ENCODE measurements at places on chromosomes 6 and 20. TPM values are rescaled to one million over a fixed set of nuclear protein-coding genes. Genes with fewer than 3 reads are reported as not detected.

DNA sequence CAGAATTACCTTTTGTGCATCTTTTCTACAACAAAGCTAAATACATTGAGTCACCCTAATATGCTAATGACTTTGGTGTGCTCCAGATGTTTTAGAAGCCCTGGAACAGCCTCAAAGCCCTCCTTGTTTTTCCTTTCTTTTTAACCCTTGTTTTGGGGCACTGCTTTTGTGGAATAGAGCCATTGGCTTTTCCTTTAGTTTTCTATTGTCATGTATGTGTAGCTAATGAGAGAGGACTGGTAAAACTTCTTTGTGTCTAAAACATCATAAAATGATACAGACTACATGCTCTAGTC is 158.8 kb downstream of the JARID2 start:
- peaks cover 78% of the 10 kb centered on the region for H3K4me1 ChIP-seq
- H3K36me3 ChIP-seq: peaks cover 12% of the 10 kb centered on the region
- no peaks in the 10 kb centered on the region for H3K27me3 ChIP-seq
- DNase-seq: no peak

Gene TMEM74B
- total RNA-seq: 1.9 TPM

DNA sequence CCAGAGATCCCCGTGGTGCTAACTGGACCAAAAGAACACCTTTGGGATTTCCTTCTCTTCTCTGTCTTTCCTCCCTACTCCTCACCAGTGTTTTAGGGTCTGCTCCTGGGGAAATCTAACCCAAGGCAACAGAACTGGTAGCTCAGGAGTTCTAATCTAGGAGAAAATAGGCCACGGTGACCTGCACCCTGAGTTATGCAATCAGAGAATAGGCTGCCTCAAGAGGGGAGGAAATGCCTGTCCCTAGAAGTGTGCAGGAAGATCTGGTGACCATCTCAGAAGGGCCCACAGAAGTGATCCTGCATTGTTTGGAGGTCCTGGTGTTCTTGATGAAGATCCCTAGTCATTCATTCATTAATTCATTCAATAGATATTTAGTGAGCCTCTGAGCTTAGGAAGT is 3.4 kb downstream of the ETV7 start:
- H3K4me1 ChIP-seq: peaks cover 45% of the 10 kb centered on the region
- H3K36me3 ChIP-seq: peaks cover 8% of the 10 kb centered on the region
- no peak overlapping the region for H3K27ac ChIP-seq
- H3K27me3 ChIP-seq: peaks cover 15% of the 10 kb centered on the region

Gene HUS1B
- total RNA-seq: 2.1 TPM

- no peak overlapping the region for H3K4me3 ChIP-seq
- no peak overlapping the region for H3K27ac ChIP-seq
- peaks cover 32% of the 10 kb centered on the region for H3K4me1 ChIP-seq
- no peak for DNase-seq
These were observed 119.1 kb downstream of the GMDS start for GRCh38 chr6:2126351-2126750.

Gene PACSIN1
- not detected for total RNA-seq

Gene HRH3
- total RNA-seq: not detected

DNA sequence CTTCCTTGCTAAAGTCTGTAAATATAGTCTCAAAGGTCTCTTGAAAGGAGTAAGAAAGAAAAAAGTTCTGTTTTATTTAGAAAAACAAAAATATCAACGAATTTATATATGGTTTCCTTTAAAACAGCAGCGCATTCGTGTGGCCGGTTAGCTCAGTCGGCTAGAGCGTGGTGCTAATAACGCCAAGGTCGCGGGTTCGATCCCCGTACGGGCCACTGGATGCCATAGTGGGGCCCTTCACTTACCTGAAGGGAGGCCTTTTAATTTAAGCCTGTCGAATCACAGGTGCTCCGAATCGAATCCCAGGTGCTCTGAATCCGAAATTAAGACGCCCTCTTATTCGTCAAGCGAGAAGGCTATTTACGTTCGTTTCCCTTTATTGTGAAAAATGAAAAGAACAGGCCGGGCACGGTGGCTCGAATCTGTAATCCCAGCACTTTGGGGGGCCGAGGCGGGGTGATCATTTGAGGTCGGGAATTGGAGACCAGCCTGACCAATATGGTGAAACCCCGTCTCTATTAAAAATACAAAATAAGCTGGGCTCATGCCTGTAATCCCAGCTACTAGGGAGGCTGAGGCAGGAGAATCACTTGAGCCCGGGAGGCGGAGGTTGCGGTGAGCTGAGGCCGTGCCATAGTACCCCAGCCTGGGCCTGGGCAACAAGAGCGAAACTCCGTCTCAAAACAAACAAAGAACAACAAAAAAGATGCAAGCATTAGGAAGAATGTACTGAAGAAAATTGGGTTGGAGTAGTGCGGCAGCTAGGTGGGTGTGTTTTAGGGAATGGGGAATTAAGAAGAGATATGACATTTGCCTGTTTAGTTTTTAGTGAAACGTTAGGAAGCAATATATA is 195.8 kb upstream of the ZNF184 start:
- peak overlapping the region; percentile 67 for H3K4me3 ChIP-seq
- H3K4me1 ChIP-seq: peaks cover 41% of the 10 kb centered on the region
- H3K27me3 ChIP-seq: peaks cover 66% of the 10 kb centered on the region
- peaks cover 6% of the 10 kb centered on the region for H3K36me3 ChIP-seq
- DNase-seq: peak; percentile 82
- peak overlapping the region; percentile 60 for H3K27ac ChIP-seq

- peaks cover 16% of the 10 kb centered on the region for H3K4me1 ChIP-seq
- H3K27me3 ChIP-seq: no peaks in the 10 kb centered on the region
- peaks cover 1% of the 10 kb centered on the region for H3K36me3 ChIP-seq
- no peak for DNase-seq
- H3K27ac ChIP-seq: no peak overlapping the region
These were observed 2.5 kb upstream of the KATNA1 start for GRCh38 chr6:149651056-149651455.

Gene BMP2
- 0.12 TPM for total RNA-seq

DNA sequence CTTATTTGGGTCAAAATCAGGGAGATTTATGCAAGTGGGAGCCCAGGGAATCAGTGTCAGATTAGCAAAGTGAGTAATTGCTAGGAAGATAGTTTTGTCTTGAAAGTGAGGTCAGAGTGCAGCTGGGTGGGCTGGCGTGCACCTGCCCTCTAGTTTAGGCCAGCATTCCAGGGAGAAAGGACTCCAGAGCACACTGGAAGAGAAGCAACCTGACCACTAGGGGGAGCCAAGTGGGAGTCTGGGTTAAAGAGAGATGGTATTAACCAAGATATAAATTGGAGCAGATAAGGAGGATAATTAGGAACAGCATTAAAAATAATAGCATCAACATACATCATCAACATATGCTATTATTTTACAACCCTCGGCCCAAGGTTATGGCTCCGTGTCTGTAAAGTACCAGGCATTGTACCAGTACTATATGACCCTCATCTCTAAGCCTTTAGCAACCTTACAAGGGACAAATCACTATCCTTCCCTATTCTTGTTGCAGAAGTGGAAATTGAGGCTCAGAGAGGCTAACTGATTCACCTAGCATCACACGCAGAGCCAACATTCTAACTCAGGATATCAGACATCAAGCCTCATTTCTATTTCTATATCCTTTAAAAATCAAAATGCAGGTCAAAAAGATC is 57.8 kb downstream of the SLC2A10 start:
- H3K27me3 ChIP-seq: no peaks in the 10 kb centered on the region
- no peak overlapping the region for H3K27ac ChIP-seq
- no peak overlapping the region for H3K4me3 ChIP-seq
- no peaks in the 10 kb centered on the region for H3K4me1 ChIP-seq
- peak; percentile 73 for DNase-seq

GRCh38 chr20:41030061-41030460 is 1.4 kb downstream of the TOP1 start:
- H3K36me3 ChIP-seq: peaks cover 44% of the 10 kb centered on the region
- no peaks in the 10 kb centered on the region for H3K27me3 ChIP-seq
- peak overlapping the region; percentile 95 for H3K27ac ChIP-seq
- H3K4me3 ChIP-seq: peak overlapping the region; percentile 81
- peaks cover 52% of the 10 kb centered on the region for H3K4me1 ChIP-seq

Gene STX11
- total RNA-seq: 15.5 TPM

DNA sequence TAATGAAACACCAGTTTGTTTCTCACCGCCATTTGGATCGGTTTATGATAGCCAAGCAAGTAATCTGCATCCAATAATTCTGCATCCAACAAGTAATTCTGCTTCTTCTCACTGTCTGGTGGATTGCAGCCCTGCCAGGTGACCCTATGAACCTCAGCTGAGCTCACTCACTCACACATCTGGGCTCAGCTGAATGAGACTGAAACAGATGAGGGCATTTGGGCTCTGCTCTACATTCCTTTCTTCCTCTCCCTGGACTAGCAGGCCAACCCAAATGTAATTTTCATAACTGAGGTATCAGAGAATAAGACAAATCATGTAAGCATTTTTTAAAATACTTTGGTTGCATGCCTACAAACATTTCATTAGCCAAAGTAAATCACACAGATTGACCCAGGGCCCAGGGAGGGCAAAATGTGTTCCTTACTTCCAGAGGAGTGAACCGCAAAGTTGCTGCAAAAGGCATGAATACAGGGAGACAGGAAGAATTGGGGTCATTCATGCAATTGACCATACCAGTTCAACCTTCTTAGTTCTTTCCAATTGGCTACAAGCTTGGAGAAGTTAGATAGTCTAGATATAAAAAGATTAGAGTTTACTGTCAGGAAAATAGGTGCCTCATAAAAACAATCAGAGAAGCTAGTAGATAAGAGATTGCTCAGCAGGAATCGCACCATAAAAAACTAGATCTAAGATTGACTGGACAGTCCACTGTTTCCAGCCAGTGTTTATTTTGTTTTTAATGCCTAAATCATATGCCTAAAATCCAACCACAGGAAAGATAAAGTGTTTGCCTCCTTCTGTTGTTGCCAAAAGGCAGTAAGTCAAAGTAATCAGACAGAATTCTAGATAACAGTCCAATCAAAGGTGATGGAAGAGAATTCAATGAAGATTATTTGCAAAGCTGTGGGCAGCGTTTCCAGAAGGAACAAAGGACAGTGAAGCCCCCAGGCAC is 43.7 kb downstream of the CBLN4 start:
- H3K4me1 ChIP-seq: no peaks in the 10 kb centered on the region
- H3K4me3 ChIP-seq: no peak overlapping the region
- H3K27me3 ChIP-seq: no peaks in the 10 kb centered on the region
- no peak overlapping the region for H3K27ac ChIP-seq

DNA sequence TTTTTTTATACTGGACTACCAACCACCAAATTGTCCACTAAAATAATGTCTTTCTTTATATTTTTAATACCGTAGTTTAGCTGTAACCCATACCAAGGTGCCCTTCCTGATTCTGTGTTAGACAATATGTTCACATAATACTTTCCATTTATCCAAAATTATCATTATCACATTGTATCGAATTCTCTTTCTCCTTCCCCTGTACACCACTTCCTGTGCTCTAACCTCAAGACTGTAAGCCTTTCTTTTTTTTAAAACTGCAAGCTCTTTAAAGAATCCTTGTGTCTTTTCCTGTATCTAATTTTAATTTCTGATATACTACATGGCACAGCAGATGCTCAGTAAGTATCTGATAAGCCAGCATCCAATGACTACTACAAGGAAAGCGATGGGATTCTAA is 917.5 kb downstream of the EYS start:
- no peaks in the 10 kb centered on the region for H3K36me3 ChIP-seq
- no peak for DNase-seq
- H3K27me3 ChIP-seq: no peaks in the 10 kb centered on the region
- H3K4me3 ChIP-seq: no peak overlapping the region
- H3K27ac ChIP-seq: no peak overlapping the region

DNA sequence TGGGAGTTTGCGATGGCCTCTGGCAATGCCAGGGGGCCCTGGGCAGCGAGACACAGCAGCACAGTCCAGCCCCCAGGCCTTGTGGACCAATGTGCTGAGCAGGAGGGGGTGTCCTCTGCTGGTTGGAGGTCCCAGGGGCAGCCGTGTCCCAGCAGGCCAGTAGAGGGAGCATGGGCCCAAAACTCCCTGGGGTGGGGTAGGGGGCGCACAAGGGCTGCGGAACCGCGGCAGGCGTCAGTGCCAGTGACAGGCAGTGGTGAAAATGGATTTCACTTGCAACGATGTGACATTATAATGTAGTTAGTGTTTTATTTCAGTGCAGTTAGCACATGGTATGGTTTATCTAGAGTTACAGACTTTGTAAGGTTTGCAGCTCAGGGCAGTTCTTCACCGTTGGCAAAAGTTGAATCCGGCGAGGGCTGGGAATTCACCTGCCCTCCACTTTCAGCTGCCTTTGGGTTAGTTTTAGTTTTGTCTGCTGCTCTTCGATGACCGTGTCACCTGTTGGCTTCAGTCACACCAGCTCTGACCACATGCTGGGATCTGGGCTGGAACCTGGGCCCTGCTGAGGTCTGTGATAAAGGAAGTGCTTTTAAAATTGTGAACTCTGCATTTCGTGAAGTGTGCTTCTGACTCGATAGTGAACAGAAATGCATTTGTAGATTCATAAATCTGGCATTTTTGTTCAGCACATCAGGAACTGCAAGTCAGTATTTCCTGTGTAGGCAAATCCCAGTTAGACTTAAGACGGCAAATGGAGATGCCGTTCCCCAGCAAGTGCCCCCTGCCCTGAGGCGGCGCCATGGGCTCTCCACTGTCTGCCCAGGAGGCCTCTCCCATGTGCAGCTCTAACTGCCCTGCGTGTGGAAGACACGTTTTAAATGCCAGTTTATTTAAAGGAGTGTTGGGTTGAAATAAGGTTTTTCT is 46.8 kb downstream of the PYGB start:
- no peak overlapping the region for H3K27ac ChIP-seq
- H3K27me3 ChIP-seq: no peaks in the 10 kb centered on the region
- no peaks in the 10 kb centered on the region for H3K4me1 ChIP-seq
- peaks cover 10% of the 10 kb centered on the region for H3K36me3 ChIP-seq
- H3K4me3 ChIP-seq: no peak overlapping the region

Gene JPH2
- 0.05 TPM for total RNA-seq
